ENCODE measurements at places on chromosomes 16 and 17. TPM values are rescaled to one million over a fixed set of nuclear protein-coding genes. Genes with fewer than 3 reads are reported as not detected.

BBS2 gene
- 141 TPM for total RNA-seq

CACNG4 gene
- total RNA-seq, result not detected

SRCIN1 gene
- 0.05 TPM for total RNA-seq

HMOX2 gene
- total RNA-seq, result 62.7 TPM

C16orf86 gene
- not detected for total RNA-seq

MYH3 gene
- 0.02 TPM for total RNA-seq

CD300H gene
- total RNA-seq, result not detected

ADAM11 gene
- total RNA-seq, result 0.72 TPM

FADS6 gene
- not detected for total RNA-seq

VTN gene
- 3.3 TPM for total RNA-seq

DPEP2 gene
- not detected for total RNA-seq

DNA sequence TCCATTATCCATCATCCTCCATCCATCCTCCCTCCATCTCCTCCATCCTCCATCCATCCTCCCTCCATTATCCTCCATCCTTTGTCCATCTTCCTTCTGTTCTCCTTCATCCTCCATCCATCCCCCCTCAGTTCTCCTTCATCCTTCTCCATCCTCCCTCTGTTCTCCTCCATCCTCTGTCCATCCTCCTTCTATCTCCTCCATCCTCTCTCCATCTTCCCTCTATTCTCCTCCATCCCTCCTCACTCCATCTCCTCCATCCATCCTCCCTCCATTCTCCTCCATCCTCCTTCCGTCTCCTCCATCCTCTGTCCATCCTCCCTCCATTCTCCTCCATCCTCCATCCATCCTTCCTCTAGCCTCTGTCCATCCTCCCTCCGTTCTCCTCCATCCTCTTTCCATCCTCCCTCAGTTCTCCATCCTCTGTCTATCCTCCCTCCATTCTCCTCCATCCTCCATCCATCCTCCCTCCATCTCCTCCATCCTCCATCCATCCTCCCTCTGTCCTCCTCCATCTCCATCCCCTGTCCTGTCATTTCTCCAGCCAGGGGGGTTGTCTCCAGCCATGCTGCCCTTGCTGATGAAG, 143.7 kb downstream of the SDK2 start:
- no peak for DNase-seq

DNA sequence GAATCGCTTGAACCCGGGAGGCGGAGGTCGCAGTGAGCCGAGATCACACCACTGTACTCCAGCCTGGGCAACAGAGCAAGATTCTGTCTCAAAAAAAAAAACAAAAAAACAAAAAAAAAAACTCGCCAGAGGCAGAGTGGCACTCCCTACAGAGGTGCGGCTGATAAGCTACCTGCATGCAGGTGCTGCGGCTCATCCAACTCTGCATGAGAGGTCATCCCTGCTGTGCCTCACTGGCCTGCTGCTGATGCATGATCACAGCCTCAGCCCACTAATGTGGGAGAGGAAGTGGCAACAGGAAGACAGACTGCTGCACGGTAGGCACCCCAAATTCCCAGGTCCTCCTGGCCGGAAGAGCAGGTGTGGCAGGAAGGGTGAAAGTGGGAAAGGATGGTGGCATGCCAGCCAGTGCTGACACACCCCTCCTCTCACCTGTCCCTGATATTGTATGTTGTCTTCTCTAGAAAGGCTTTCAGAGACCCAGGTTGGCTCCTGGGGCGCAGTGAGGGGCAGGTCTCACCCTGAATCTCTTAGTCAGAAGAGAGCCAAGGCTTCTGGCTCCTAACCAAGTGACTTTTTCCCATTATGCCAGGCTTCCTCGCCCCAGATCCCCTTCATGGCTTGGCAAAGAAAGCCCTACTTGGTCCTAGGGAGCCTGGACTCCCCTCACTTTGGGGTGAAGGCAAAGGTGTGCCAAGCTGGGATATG, 11.8 kb downstream of the NXPH3 start:
- no peak for DNase-seq

- DNase-seq, result no peak
Observed at GRCh38 chr17:32520104-32520701, 33.4 kb downstream of the CDK5R1 start.

DNA sequence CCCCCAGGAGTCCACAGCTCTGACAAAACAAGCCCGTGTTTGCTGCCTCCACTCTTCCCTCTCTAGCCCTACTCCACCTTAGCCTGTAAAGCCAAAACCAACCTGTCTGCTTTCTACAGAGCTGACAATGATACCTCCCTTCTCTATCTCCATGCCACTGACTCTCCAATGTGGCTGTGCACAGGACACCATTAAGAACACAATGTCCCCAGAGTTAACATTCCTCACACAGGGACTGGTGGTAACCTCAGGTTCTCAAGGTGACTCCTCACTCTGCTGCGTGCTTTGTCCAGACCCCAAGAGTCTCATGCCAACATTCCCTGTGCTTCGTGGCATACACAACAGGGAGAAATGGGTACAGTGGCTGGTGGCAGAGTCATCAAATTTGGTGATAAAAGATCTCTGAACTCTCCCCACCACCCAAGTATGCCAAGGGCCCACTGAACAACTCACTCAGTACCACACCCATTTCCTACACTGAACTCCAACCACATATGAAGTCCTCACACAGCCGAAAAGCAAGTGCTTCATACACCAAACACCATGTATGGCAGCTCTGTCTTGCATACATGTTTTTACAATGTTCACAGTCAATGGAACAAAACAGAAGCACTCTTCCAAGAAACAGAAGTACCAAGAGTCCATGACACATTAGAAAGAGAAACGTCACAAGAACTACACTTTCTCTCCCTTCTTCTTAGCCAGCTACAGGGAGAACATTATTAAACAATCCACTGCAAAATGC, 21.1 kb downstream of the CSNK2A2 start:
- no peak for DNase-seq

GRCh38 chr16:56262148-56262547, 70.9 kb downstream of the GNAO1 start:
- DNase-seq, result no peak

DNA sequence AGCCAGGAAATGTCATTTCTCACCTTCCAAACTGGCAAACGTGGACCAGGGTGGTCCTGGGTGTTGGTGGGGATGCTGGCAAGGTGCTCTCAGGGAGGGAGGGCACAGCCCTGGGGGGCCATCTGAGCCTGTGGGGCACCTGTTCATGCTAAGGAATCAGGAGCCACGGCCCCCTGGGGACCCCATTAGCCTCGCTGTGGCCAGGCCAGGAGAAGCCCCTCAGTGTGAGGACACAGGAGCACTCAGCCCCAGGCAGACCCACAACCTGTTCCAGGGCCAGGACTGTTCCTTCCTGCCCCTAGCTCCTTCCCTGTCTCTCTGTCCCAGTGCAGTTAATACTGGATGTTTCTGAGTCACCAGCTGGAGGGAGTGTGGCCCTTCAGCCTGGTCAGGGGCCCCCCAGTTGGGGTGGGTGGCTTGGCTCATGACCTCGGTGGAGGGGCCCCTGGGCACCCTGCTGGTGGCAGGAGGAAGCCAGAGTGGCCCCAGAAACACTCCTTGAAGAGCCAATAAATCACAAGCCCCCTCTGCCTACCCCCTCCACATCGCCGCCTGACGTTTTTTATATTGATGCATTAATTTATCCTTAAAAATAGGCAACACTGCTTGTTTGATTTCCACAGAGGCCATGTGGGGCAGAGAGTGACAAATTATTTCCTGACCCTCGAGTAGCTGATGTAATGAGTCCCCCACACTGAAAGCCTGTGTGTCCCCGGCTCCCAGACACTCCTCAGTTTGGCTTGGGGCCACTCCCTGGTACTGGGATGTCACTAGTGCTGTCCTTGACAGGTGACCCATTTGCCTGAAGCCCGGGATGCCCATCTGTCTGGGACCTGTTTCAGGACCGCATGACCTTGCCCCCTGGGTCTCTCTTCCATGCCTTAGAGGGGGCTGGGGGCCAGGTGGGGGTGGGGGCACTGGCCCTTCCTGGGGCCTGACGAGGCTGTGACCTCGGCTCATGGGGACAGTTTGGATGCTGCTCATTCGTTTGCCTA, 22.3 kb downstream of the ACTG1 start:
- no peak for DNase-seq

GRCh38 chr17:80045703-80046102, 9.3 kb downstream of the CCDC40 start:
- DNase-seq, result no peak

GRCh38 chr17:16440901-16441629, 25.7 kb downstream of the TRPV2 start:
- DNase-seq, result no peak

GRCh38 chr16:3022208-3022683, 1.5 kb downstream of the HCFC1R1 start:
- peak; percentile 95 for DNase-seq

- DNase-seq, result no peak
Observed at GRCh38 chr17:38753071-38753506, 548 bp downstream of the PSMB3 start.

DNA sequence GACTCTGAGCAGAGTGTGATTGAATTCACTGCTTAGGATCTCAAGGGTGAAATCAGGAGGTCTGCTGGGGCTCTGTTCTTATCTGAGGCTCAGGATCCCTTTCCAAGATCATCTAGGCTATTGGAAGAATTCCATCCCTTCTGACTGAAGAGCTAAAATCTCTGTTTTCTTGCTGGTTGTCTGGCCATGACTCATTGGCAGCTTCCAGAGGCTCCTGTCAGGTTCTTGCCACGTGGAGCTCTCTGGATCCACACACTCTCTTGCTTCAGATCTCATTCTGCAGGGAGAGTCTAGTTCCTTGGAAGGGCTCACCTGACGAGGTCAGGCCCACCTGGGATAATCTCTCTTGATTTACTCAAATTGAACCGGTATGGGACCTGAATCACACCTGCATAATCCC, 930.7 kb downstream of the CDH8 start:
- DNase-seq, result peak; percentile 41

DNA sequence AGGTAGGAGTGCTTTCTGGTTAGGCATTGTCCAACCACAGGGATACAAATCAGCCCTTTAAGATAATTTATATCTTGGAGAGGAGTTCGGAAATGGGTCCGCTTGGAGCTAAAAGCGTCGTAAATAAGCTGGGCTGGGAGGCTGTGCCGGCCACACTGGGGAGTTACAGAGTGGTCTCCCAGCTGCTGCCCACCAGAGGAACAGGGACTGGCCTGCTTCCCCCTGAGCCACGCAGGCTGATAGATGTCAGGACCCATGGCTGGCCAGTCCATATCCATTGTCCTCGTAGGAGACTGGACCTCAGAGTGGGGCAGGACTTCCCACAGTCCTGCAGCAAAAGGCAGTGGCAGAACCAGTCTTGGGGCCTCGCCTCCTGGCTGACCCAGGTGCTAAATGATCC, 12.6 kb upstream of the WSCD1 start:
- no peak for DNase-seq

- no peak for DNase-seq
Observed at GRCh38 chr17:43679911-43680310, 18.2 kb upstream of the MEOX1 start.

DNA sequence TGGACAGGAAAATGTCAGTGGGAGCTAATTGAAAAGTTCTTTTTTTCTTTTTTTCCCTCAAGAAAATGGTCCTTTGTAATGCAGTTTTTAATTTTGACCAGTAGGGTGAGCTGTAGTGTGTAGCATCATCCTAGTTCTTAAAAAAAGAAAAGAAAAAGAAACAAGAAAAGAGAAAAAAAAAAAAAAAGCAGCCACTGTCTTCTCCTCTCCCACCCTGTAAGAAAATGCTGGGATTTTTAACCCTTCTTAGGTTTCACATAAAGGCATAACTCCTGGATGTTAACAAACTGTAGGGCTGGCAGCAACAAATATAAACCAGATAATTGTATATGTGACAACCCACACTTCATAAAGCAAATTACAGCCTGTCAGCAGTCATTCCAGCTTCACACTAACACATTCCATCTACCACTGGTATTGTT, 78.1 kb downstream of the SKAP1 start:
- no peak for DNase-seq

- DNase-seq, result no peak
Observed at GRCh38 chr17:72426948-72427760, 306.3 kb downstream of the SOX9 start.

- no peak for DNase-seq
Observed at GRCh38 chr16:15506441-15506840, 72.1 kb downstream of the BMERB1 start.

- DNase-seq, result no peak
Observed at GRCh38 chr16:84827131-84827574, 7.4 kb downstream of the CRISPLD2 start.

DNA sequence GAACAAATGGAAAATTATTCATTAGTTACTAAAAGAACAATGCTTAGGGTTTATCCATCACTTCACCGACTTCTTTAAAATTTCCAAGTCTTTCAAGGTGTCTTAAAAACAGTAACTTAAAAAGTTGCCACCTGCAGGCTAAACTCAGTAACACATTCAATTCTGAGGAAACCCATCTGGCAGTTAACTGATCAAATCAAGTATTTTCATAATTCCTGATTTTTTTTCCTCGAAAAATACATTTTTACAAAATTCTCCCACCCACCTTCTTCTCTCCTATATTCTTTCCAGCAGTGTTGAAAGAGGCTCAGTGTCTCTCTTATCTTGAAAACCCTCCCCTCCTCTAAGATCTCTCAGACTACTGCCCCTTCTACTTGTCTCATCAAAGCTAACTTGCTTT, 29.9 kb downstream of the PARN start:
- no peak for DNase-seq

DNA sequence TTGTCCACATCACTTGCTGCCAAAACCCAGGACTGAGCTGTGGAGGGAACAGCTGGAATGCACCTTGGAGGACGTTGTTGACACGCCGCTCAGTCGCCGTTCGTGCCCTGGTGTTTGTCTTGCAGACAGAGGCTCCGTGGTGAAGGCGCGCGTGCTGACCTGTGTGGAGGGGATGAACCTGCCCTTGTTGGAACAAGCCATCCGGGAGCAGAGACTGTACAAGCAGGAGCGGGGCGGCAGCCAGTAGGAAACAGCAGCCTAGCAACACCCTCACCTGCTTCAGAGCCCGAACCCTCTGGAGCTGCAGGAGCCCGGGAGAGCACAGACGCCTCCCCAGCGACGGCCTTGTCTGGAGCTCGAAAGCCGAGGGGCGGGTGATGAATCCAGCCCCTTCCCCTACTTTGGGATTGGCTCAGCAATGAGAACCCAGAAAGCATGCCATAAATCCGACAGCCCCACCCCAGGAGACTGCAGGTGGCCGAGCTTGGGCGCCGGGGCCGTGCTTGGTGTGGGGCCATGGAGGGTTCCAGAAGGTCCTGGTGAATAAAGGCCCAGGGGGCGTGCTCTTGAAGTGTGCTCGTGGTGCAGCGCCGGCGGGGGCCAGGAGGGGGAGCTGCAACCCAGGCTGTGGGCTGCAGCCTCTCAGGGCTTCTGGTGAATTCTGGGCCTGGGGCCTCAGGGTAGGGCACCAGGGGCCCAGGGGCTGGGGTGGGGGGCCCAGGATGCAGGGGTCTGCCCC, 470 bp upstream of the CDK3 start:
- peak; percentile 34 for DNase-seq

GRCh38 chr16:21260870-21261791, 17.0 kb downstream of the CRYM start:
- DNase-seq, result peak; percentile 77

Data from MG63 (cell line).